PC-3 (cell line): ENCODE measurements at places on chromosomes 7 and 10. TPM values are rescaled to one million over a fixed set of nuclear protein-coding genes. Genes with fewer than 3 reads are reported as not detected.

GRCh38 chr7:111063166-111063565, 27.8 kb upstream of the LRRN3 start:
- no peak for DNase-seq
- H3K36me3 ChIP-seq, result no peaks in the 10 kb centered on the region
- H3K27ac ChIP-seq, result no peak overlapping the region
- no peaks in the 10 kb centered on the region for H3K27me3 ChIP-seq

- no peaks in the 10 kb centered on the region for H3K36me3 ChIP-seq
- H3K4me1 ChIP-seq, result peaks cover 6% of the 10 kb centered on the region; the same call in 1 of the 2 replicates
- H3K4me3 ChIP-seq, result peak overlapping the region; percentile 79
- H3K27me3 ChIP-seq, result peaks cover 95% of the 10 kb centered on the region
Observed at GRCh38 chr10:75399461-75400162, 2.0 kb downstream of the ZNF503 start.

DNA sequence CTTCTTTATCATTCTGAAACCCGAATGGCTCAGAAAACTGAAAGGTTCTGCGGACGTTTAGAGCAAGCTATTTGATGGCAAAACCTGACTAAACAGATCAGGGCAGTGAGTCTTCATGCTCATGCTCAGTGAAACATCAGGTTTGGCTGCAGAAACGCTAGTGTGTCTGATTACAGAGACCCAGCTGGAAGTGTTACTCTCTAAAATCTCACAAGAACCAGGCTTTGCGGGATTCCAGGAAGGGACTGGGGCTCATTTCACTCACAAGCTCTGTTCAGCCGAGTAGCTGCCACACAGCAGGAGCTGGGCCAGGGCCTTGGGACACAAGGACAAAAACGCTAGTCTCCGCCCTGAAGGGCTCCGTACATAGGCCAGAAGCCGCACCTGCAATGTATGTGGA, 2.9 kb downstream of the PITRM1 start:
- DNase-seq, result no peak
- H3K27me3 ChIP-seq, result no peaks in the 10 kb centered on the region
- no peaks in the 10 kb centered on the region for H3K4me1 ChIP-seq
- H3K36me3 ChIP-seq, result peaks cover 10% of the 10 kb centered on the region
- no peak overlapping the region for H3K4me3 ChIP-seq

- no peak for DNase-seq
- no peaks in the 10 kb centered on the region for H3K36me3 ChIP-seq
- peaks cover 24% of the 10 kb centered on the region for H3K4me1 ChIP-seq
- no peaks in the 10 kb centered on the region for H3K27me3 ChIP-seq
- H3K27ac ChIP-seq, result peak overlapping the region; percentile 84
- H3K4me3 ChIP-seq, result peak overlapping the region; percentile 89
Observed at GRCh38 chr7:143901332-143901667, 676 bp downstream of the TCAF1 start.

GRCh38 chr10:6228647-6229046, 25.9 kb downstream of the PFKFB3 start:
- no peak overlapping the region for H3K4me3 ChIP-seq
- no peaks in the 10 kb centered on the region for H3K27me3 ChIP-seq
- H3K27ac ChIP-seq, result no peak overlapping the region
- DNase-seq, result no peak

DNA sequence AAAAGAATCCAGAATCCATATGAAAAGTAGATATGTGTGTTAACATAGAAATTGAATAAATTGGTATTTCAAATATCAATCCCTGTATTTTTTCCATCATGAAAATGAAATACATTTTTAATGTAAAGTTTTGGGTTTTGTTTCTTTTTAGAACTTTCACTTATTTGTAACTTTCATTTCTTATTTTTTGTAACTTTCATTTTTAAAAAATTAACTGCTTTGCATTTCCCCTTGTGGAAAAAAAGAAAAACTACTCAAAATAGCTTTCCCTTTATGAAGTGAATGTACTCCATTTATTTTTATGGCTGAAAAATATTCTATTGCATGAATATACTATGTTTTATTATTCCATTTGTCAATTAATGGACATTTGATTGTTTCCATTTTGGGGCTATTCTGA, 75.6 kb upstream of the SMNDC1 start:
- H3K27me3 ChIP-seq, result no peaks in the 10 kb centered on the region
- H3K4me1 ChIP-seq, result no peaks in the 10 kb centered on the region
- H3K36me3 ChIP-seq, result no peaks in the 10 kb centered on the region
- DNase-seq, result no peak

DNA sequence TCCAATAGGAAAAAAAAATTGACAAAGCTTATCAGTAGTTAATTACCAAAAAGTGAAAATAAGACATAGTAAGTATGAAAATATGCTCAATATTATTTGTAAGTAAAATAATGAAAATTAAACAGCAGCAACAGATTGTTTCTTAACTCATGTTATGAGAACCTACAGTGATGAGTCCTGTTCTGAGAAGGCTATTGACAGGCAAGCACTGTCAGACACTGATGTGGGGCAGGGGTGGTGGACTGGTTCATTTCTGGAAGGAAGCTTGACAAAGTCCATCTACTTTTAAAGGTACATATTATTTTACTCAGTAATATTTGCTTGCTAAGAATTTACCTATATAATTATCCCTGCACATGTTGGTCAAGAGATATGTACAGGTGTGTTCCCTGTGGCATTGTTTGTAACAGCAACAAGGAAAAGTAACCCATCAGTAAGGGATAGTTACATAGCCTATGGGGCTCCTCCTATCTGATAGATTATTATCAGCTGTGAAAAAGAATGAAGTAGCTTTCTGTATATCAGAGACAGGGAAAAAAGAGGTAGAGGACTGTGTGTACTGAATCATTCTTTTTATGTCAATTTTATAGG, 161.6 kb downstream of the RTKN2 start:
- H3K4me1 ChIP-seq, result peaks cover 41% of the 10 kb centered on the region
- H3K36me3 ChIP-seq, result no peaks in the 10 kb centered on the region
- no peaks in the 10 kb centered on the region for H3K27me3 ChIP-seq
- no peak overlapping the region for H3K4me3 ChIP-seq
- no peak for DNase-seq
- H3K27ac ChIP-seq, result no peak overlapping the region

DNA sequence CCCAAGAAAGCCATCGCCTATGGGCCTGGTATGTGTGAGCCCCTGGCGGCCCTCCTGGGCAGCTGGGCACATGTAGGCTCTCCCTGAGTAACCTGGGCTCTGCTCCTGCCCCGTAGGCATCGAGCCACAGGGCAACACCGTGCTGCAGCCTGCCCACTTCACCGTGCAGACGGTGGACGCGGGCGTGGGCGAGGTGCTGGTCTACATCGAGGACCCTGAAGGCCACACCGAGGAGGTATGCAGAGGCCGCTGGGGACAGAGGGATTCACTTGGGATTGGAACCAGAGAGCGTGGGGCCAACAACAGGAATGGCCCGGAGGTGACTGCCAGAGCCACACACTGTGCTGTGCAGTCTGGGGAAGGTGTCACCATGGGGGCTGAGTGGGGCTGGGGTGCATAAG, 7.3 kb downstream of the FLNC start:
- no peak overlapping the region for H3K4me3 ChIP-seq
- DNase-seq, result no peak
- H3K27me3 ChIP-seq, result no peaks in the 10 kb centered on the region

GRCh38 chr10:124517931-124518330, 56.3 kb downstream of the LHPP start:
- H3K27ac ChIP-seq, result no peak overlapping the region
- no peaks in the 10 kb centered on the region for H3K36me3 ChIP-seq
- H3K27me3 ChIP-seq, result no peaks in the 10 kb centered on the region

GRCh38 chr10:132447446-132448247, 50.6 kb downstream of the PWWP2B start:
- H3K4me3 ChIP-seq, result 0 out of 2 replicates have a peak overlapping the region, but pooled peaks have one; percentile 16
- H3K4me1 ChIP-seq, result peaks cover 31% of the 10 kb centered on the region
- peak; percentile 75 for DNase-seq
- H3K27me3 ChIP-seq, result no peaks in the 10 kb centered on the region
- no peaks in the 10 kb centered on the region for H3K36me3 ChIP-seq
- peak overlapping the region; percentile 98 for H3K27ac ChIP-seq

DNA sequence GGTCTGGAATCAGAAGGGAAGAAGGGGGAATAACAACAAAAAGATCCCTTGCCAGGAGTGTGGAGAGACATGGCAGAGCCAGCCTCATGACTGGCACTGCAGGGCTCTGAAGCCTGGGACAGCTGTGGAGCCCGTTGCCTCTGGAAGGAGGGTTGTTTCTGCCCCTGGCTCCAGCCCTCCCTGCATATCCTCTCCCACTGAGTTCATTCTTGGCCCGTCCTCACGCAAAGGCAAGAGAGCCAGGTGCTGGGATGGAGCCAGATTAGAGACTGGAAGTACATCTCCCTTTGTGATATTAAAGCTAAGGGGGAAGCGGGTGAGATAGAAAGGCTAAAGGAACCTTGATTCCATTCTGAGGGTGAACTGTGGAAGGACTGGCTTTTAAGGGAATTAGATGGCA, 141.5 kb upstream of the NPVF start:
- peaks cover 15% of the 10 kb centered on the region; the same call in 1 of the 2 replicates for H3K27me3 ChIP-seq
- no peaks in the 10 kb centered on the region for H3K4me1 ChIP-seq
- no peak overlapping the region for H3K4me3 ChIP-seq

The OPALIN gene
- total RNA-seq, result not detected in 2 replicates
